ENCODE measurements at places on chromosomes 3 and 15.

DNA sequence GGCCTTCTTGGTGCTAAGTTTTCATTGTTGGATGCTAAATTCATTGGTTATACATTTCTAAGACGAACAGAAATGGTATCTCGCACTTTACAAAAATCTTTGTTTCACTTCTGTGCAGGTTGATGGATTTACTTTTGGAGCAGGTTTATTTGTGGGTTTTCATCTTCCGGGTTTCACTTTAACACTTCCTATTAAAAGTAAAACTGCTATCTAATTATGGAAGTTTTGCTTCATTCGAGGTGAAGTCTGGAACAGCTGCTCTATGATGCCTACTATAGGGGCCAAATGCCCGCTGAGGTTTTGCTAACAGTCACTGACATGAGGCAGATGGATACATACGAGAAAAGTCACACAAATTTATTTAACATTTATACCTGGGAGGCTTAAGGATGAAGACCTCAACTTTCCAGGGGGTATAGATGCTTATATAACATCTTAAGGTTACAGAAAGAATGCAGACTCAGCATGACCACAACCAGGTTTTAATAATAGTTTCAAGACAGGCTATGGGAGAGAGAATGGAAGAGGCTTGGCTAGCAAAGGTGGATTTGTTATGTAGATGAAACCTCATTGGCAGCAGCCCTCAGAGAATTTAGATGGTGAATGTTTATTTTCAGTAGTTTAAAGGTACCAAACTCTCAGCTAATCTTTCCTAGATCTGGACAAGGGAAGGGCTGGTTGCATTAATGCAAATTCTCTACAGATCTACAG lies 54.2 kb downstream of the OSTN start:
- DNase-seq = no peak

GRCh38 chr15:87917480-87917879 lies 339.1 kb downstream of the NTRK3 start:
- DNase-seq = no peak

DNA sequence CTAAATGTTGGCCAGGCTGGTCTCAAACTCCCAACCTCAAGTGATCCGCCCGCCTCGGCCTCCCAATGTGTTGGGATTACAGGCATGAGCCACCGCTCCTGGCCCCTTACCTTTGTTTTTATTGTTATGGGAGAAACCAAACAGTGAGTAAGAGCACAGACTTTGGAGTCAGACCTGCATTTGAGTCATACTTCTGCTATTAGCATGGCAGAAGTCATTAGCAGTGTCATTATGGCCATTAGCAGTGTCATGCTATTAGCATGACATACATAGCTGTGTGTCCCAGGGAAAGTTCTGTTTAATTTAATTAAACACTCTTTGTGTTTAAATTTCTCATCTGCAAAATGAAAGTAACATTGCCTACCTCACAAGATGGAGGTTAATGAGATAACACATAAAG lies 54.8 kb downstream of the SQOR start:
- no peak for DNase-seq

- no peak for DNase-seq
These were observed 6.1 kb downstream of the OR5H15 start for GRCh38 chr3:98172621-98173020.

GRCh38 chr3:195257454-195258448 lies 13.2 kb downstream of the XXYLT1 start:
- no peak for DNase-seq

DNA sequence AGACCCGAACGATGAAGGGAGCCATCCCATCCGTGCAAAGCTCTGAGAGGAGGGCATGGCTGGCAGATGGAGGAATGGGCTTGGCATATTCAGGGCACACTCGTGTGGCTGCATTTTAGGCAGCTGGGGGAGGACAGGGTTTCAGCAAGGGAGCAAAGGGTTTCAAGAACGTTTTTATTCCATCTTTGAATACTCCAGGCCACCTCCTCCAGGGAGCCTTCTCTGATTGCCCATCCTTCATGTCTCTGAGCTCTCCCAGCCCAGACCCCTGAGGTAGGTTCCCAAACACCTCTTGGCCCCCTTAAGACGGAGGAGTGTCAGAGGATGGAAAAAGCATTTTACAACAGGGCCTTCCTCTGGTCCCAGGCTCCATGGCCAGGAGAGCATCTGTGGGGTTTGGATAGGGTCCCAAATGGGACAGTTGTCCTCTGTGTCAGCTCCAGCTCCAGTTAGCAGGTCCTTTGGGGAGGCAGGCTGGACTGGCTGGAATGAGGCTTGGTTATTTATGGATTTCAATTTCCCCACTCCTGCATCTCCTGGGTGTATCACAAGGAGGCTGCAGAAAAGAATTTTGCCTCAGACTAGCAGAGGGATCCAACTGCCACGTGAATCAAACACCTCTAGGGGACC lies 17.7 kb upstream of the SLC6A1 start:
- no peak for DNase-seq

- peak; percentile 4 for DNase-seq
These were observed 1.7 kb downstream of the P2RY14 start for GRCh38 chr3:151276687-151277042.

- DNase-seq = no peak
These were observed 510.2 kb upstream of the MDFIC2 start for GRCh38 chr3:70822669-70823068.

DNA sequence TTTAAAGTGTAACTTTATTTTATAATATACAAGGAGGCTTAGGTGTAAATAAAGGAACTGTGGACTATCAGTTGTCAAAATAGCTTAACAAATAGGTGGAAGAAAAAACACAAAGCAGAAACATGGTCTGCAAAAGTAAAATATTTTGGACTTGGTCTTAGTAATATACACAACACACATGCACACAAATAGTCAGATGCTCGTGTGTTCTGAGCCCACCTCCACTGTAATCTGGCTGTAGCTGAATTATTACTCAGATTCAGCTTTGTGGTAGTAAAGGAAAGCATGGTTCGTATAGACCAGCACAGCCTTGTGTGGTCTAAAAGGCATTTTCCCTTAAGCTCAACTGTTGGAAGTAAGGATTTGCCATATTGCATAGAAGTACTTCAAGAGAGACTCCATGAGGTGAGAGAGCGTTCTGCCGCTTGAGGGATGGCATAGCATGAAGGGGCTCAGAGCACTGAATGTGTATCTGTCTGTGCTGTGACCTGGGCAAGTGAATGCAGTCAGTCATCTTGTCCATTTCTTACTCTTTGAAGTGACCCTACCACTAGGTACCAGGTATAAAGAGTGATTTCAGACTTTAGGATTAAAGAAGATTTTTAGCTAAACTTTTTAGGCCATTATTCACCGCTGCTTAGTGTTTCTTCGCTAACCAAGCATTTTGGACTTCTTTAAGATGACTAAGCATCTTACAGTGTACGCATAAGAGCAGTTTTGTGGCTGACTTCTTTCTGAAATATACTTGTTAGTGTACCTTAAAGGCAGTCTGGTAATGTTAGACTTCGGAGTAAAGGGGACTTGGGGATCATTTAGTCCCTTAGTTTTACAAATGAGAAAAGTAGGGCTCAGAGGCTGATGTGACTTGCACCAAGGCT lies 15.2 kb downstream of the TPM1 start:
- no peak for DNase-seq

DNA sequence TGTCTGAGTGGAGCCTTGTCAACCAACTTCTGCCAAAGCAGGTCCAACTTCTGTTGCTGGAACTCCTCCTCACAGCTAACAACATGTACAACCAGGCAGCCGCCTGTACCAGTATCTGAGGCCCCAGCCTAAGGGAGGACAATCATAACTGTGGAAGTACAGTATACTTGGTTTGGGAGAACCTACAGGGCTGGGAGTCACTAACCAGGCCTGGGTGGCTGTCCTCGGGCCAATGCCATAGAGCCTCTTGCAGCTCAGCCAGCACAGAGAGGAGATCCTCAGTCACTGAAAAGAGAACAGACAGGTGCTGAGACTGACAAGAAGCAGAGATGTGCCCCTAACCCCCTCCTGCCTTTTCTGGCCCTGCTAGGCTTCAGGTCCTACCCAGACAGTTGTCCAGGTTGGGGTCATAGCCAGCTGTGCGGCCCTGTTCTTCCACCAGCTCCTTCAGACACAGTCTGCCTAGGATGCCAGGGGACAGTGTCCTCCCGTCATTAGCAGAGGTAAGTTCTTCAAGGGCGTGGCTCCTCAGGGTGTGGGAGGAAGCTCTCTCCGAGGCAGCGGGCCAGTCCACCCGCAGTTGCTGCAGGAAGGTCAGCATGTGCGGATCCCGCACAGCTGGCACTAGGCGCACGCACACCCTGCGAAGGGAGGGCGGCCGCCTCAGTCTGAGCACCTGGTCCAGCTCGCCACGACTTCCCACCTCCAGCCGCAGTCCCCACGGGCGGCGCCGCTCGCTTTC lies 980 bp downstream of the DALRD3 start:
- DNase-seq = no peak

DNA sequence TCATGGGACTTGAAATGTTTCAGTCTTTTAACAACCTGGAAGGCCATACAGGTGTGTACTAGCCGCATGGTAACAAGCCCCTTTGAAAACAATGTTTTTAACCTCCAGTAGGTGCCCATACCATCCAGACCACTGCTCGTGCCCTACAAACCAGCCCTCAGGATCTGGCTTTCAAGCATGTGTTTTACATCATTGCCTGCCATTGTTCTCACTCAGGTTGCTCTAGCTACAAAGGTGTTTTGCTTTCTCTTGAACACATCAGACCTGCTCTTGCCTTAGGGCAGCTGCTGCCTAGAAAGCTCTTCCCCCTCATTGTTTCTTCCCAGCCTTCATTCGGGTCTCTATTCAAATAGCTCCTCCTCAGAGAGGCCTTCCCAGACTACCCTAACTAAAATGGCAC lies 32.3 kb upstream of the MAP3K13 start:
- DNase-seq = no peak

DNA sequence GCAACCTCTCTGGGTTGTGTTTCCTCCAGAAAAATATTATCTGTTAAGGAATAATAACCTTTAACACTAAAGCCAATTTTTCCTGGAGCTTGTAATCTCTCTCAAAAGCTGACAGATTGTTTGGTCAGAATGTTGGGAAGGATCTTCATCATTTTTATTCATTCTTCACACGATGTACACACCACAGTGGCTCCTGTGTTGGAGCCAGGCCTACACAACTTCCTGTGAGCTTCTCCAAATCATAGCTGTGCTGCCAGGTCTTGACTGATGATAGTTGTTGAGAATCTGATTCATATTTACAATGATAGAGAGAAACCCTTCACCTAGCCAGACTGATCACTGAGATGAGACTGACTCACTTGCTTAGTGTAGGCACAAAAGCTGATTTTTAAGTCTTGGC lies 151.0 kb upstream of the ROBO2 start:
- DNase-seq = no peak

DNA sequence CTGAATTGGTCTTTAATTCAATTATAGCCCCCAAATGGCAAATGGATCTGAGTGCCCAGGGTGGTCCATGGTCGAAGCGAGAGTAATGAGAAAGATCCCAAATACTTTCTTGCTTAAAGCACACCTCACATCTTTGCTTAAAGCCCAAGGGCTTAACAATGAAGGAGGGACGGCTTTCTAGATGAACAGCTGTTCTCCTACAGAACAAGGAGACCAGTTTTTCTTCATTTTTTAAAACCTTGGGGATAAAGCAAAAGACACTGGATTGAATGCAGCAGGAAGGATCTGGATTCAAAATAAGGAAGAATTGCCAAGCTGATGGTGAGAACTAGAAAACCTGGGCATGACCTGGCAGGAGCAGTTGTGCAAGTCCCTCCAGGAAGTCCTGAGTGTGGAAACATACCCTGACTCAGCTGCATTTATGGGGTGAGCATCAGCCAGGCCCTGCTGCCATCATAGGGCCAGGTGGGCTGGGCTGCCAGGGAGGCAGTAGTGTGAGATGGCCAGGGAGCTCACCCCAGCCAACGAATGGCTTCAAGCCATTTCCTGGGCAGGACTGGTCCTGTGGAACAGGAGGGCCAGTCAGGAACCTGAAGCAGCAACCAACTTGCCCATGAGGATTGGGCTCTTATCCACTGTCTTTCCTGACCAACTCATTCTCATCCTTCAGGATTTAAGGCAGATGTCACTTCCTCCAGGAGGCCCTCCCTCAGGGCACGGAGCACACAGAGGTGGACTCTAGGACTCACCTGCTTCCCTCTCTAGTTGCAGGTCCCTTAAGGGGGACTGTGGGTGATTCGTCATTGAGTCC lies 18.4 kb upstream of the RHCG start:
- DNase-seq = no peak

DNA sequence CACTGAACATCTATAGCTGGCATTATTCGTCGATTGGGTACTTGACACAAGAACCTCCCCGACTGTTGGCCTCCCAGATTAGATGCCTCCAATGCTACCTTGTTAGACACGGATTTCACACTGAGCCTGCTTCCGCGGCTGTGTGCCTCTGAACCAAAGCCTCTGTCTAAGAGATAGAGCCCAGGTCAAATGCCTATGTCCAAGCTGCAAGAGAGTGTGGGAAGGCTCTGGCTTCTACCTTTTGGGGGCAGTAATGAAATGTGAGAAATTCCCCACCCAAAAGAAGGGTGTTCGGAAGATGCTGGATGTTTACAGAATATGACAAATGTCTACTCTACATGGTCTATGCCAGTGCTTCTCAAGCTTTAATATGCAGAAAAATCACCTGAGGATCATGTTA lies 2.0 kb upstream of the RPUSD2 start:
- no peak for DNase-seq

DNA sequence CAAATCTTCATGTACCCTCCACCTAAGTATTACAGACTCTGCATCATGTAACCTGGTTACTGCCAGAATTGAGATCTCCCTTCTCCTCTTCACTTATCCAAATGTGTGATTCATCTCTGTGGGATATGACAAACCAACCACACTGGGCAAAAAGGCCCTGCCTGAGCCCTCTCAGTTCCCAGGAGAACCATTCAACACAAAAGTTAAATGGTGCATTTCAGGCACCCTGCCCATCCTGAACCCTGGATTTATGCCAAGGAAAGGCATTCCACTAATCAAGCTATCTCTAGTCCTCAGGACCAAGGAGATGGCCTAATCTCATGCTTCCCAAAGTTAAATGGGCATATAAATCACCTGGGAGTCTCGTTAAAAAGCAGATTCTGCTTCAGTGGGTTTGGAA lies 108.5 kb downstream of the TNIK start:
- DNase-seq = no peak

DNA sequence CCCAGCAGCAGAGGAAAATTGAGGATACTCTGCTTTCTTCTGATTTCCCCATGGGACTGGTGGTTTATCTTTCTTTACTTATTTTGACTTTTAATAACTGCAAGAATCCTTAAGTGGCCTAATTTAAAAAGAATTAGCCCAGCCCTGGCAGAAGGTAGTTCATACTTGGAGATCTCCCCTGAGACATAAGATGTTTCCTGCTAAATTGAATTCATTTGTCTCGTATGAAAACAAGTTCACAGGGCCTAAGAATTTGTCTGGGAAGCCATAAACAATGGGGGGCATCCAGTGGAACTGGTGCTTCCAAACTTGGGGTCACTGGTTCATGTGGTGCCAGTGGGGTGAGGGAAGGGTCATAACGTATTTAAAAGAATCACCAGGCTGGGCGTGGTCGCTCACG lies 283.1 kb upstream of the RASGRP1 start:
- no peak for DNase-seq

GRCh38 chr15:90871139-90871715 lies 2.8 kb downstream of the FURIN start:
- DNase-seq = no peak

DNA sequence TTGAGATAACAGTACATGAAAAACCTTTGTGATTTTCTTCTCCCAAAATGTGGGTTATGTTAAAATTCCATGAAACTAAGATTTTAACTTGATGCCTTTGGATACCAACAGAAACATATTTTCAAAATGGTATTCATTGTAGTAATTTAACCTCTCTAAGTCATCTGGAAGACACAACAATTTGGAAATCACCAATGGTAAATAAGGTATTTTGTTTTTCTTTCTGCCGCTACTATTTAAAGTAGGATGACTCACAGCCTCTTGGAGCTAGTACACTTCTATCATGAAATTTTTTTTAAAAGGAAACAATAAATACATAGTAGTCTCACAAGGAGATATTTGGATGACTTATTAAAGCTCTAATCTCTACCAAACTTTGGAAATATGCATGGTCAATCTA lies 291.6 kb upstream of the VEPH1 start:
- no peak for DNase-seq
